SK-N-SH (cell line): ENCODE measurements at places on chromosomes 12 and 14. TPM values are rescaled to one million over a fixed set of nuclear protein-coding genes. Genes with fewer than 3 reads are reported as not detected.

ASCL1 gene
- polyA plus RNA-seq, result 0.21 and 0.28 TPM in 2 replicates

DNA sequence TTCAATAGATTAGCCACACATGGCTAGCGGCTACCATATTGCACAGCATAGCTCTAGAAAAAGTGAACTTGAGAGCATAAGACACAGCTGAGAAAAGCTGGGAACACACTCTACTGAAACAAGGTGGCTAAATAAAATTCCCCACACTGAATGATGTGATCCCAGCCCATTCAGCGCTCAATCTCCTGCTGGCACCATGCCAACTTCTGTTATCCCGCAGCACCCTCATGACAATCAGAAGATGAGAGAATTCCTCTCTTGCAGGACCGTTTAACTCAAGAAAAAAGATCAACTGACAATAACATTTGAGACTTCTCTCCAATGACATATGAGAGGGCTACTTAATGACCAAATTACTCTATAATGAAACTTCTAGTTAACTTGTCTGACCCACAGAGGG lies 115.4 kb downstream of the ADAMTS20 start:
- no peaks in the 10 kb centered on the region for H3K4me1 ChIP-seq
- H3K36me3 ChIP-seq, result no peaks in the 10 kb centered on the region
- no peak overlapping the region for H3K27ac ChIP-seq
- H3K27me3 ChIP-seq, result no peaks in the 10 kb centered on the region
- H3K4me3 ChIP-seq, result no peak overlapping the region
- DNase-seq, result peak; percentile 7

DNA sequence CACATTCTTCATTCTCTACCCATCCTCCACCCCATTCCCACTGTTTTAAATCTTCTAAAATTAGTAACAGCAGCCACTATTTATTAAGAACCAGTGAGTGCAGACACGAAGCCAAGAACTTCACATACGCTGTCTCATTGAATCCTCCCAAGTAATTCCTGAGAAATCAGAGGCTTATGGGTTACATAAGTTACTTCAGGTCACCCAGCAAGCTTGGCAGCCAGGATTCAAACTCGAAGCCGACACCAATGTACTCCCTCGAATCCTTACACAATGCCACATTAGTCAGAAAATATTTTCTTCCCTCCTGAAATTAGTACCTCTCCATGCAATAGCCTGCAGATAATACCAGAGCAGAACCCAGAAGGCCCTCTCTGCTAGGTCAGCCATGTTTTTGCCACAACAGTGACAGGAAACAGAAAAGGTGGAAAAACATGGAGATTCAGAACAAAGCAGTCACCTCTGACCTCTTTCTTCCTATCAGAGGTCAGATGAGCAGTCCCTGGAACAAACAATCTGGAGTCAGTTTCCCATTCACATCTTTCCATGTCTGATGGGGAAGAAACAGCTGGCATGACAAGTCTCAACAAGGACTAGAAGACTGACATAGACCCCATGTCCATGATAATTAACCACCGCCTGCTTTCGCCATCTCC lies 16.4 kb downstream of the NID2 start:
- H3K27me3 ChIP-seq, result no peaks in the 10 kb centered on the region
- peak overlapping the region; percentile 61; the same call in 1 of the 2 replicates for H3K27ac ChIP-seq

CCND2 gene
- polyA plus RNA-seq, result not detected in 2 replicates

DNA sequence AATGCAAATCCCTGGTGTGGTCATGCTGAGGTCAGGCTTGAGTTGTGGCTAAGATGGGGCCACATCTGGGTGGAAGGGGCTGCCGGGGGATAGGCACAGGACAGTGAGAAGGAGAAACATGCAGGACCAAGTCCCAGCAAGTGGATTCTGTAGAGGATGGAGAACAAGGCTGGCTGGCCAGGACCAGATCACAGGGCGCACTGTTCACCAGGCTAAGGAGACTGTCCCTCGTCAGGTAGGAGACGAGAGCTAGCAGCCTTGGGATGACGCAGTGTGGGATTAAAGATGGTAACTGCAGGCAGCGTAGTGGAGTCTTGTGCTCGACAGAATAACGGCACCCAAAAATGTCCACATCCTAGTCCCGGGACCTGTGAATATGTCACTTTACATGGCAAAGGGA lies 336.1 kb downstream of the BCL11B start:
- no peaks in the 10 kb centered on the region; the same call in 1 of the 2 replicates for H3K27me3 ChIP-seq
- no peaks in the 10 kb centered on the region for H3K36me3 ChIP-seq
- H3K4me3 ChIP-seq, result no peak overlapping the region
- H3K27ac ChIP-seq, result no peak overlapping the region
- H3K4me1 ChIP-seq, result no peaks in the 10 kb centered on the region

GRCh38 chr12:27253347-27253746 lies 9.3 kb downstream of the STK38L start:
- H3K27ac ChIP-seq, result no peak overlapping the region
- no peaks in the 10 kb centered on the region for H3K27me3 ChIP-seq
- H3K36me3 ChIP-seq, result peaks cover 8% of the 10 kb centered on the region
- DNase-seq, result no peak
- H3K4me1 ChIP-seq, result peaks cover 3% of the 10 kb centered on the region
- H3K4me3 ChIP-seq, result no peak overlapping the region

DNA sequence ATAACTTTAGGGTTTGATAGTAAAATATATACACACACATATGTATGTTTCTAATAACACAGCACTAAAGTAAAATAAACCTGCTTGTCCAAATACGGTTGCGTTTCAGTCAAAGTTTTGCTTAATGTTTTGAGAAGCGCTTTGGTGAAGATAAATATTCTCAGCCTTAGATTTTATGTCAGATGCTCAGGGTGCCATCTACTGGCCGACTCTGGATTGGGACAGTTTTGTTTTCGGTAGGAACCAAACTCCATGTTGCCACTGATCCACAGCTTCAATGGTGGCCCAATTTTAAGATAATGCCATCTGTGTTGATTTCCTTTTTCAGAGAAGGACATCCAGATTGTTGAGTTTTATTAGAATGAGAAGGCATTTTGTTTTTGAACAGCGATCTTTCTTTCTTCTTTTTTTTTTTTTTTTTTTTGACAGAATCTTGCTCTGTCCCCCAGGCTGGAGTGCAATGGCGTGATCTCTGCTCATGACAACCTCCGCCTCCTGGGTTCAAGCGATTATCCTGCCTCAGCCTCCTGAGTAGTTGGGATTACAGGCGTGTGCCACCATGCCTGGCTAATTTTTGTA lies 43.1 kb downstream of the LLPH start:
- peak overlapping the region; percentile 67; the same call in 1 of the 2 replicates for H3K27ac ChIP-seq
- H3K4me1 ChIP-seq, result no peaks in the 10 kb centered on the region; the same call in none of the 2 replicates
- H3K4me3 ChIP-seq, result no peak overlapping the region; the same call in 1 of the 2 replicates
- H3K36me3 ChIP-seq, result no peaks in the 10 kb centered on the region
- peak; percentile 38 for DNase-seq

- DNase-seq, result no peak
- H3K27me3 ChIP-seq, result no peaks in the 10 kb centered on the region
- peak overlapping the region; percentile 95 for H3K27ac ChIP-seq
- H3K36me3 ChIP-seq, result peaks cover 4% of the 10 kb centered on the region
- no peak overlapping the region for H3K4me3 ChIP-seq
These were observed 100.4 kb downstream of the TMTC3 start for GRCh38 chr12:88242571-88242925.

PRH2 gene
- polyA plus RNA-seq, result not detected in 2 replicates

OR6C65 gene
- not detected in 2 replicates for polyA plus RNA-seq

RBMS2 gene
- polyA plus RNA-seq, result 8.9 and 12.2 TPM in 2 replicates

CD163L1 gene
- polyA plus RNA-seq, result 0.25 and 0.41 TPM in 2 replicates

TMEM229B gene
- 0.16 and 0.26 TPM in 2 replicates for polyA plus RNA-seq

GRCh38 chr12:3744229-3744901 lies 8.5 kb downstream of the CRACR2A start:
- H3K4me3 ChIP-seq, result no peak overlapping the region
- no peaks in the 10 kb centered on the region; the same call in 1 of the 2 replicates for H3K27me3 ChIP-seq
- no peaks in the 10 kb centered on the region for H3K36me3 ChIP-seq
- DNase-seq, result no peak
- no peak overlapping the region for H3K27ac ChIP-seq

DNA sequence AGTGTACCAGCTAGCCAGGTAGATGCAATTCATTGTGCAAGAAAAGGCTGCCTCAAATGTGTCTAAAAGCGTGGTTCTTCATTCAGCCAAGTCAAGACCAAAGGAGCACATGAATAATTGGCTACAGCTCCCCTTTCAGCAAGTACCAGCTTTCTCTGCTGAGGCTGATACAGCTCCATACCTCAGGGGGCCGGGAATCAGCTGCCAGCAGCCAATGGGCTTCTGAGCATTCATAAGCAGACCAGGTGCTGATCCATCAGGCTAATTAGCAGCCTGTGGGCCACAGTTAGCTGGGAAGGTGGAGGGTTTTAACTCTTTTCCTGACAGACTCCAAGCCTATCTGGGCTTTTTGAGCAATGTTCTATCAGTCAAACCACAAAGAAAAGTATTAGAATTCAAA lies 264.7 kb downstream of the APAF1 start:
- no peaks in the 10 kb centered on the region for H3K27me3 ChIP-seq
- no peak overlapping the region for H3K4me3 ChIP-seq
- H3K27ac ChIP-seq, result no peak overlapping the region
- no peaks in the 10 kb centered on the region for H3K36me3 ChIP-seq

GZMB gene
- not detected in 2 replicates for polyA plus RNA-seq

DNA sequence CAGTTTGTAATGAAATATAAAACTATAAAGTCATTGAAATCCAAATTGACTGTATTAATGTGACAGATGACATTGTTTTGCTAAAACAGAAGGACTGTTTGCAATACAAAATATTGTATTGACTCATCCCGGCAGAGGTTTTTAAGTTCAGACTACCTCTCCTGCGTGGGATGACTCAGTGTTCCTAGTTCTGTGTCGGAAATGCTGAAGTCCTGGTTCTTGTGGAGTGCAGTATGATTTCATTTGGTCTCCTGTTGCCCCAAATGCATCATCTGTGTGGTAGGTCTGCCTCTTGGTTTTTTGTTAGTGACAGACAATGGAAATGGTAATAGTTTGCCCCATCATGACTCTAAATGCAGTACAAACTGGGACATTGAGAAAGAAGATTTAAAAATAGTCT lies 27.8 kb downstream of the PELI2 start:
- H3K4me1 ChIP-seq, result no peaks in the 10 kb centered on the region
- no peak for DNase-seq
- no peaks in the 10 kb centered on the region for H3K36me3 ChIP-seq
- no peak overlapping the region for H3K27ac ChIP-seq

C12orf54 gene
- polyA plus RNA-seq, result not detected in 2 replicates

KCNK10 gene
- polyA plus RNA-seq, result not detected in 2 replicates

WNT1 gene
- polyA plus RNA-seq, result not detected in 2 replicates

DNA sequence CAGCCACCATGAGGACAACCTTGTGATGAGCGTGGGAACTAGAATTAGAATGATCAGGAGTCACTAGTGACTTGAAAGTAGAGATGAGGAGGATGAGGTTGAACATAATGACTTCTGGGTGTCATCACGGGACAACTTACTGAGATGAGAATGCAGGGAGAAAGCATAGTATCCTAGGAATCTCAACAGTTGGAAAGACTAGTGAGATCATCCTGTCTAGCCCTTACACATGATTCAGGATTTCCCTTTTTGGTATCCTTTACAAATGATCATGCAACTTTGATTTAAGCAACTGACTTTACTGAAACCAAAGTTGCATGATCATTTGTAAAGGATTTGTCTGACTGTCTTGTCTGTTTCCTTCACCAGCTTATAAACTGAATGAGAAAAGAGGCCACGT lies 51.8 kb upstream of the HIF1A start:
- H3K36me3 ChIP-seq, result no peaks in the 10 kb centered on the region
- no peak for DNase-seq
- no peak overlapping the region for H3K27ac ChIP-seq
- peaks cover 27% of the 10 kb centered on the region for H3K4me1 ChIP-seq

HOXC13 gene
- not detected in 2 replicates for polyA plus RNA-seq

POP5 gene
- 129 and 148 TPM in 2 replicates for polyA plus RNA-seq

NPFF gene
- 0.13 TPM in 1 of 2 replicates, not detected in the other for polyA plus RNA-seq

GRCh38 chr12:62632411-62632918 lies 165.8 kb downstream of the MON2 start:
- no peak overlapping the region for H3K27ac ChIP-seq
- no peaks in the 10 kb centered on the region for H3K36me3 ChIP-seq
- peak; percentile 79 for DNase-seq
- H3K4me3 ChIP-seq, result peak overlapping the region; percentile 55
- H3K27me3 ChIP-seq, result no peaks in the 10 kb centered on the region
- peaks cover 10% of the 10 kb centered on the region for H3K4me1 ChIP-seq

- no peak overlapping the region for H3K4me3 ChIP-seq
- no peaks in the 10 kb centered on the region for H3K36me3 ChIP-seq
- peaks cover 3% of the 10 kb centered on the region; the same call in 1 of the 2 replicates for H3K4me1 ChIP-seq
- no peak overlapping the region for H3K27ac ChIP-seq
- H3K27me3 ChIP-seq, result no peaks in the 10 kb centered on the region; the same call in 1 of the 2 replicates
These were observed 26.4 kb downstream of the KCNK13 start for GRCh38 chr14:90088176-90088575.

- H3K27ac ChIP-seq, result no peak overlapping the region
- H3K36me3 ChIP-seq, result no peaks in the 10 kb centered on the region
- no peak overlapping the region for H3K4me3 ChIP-seq
- DNase-seq, result no peak
- H3K27me3 ChIP-seq, result no peaks in the 10 kb centered on the region
- no peaks in the 10 kb centered on the region for H3K4me1 ChIP-seq
These were observed 22.1 kb upstream of the NINJ2 start for GRCh38 chr12:685388-685787.

DNA sequence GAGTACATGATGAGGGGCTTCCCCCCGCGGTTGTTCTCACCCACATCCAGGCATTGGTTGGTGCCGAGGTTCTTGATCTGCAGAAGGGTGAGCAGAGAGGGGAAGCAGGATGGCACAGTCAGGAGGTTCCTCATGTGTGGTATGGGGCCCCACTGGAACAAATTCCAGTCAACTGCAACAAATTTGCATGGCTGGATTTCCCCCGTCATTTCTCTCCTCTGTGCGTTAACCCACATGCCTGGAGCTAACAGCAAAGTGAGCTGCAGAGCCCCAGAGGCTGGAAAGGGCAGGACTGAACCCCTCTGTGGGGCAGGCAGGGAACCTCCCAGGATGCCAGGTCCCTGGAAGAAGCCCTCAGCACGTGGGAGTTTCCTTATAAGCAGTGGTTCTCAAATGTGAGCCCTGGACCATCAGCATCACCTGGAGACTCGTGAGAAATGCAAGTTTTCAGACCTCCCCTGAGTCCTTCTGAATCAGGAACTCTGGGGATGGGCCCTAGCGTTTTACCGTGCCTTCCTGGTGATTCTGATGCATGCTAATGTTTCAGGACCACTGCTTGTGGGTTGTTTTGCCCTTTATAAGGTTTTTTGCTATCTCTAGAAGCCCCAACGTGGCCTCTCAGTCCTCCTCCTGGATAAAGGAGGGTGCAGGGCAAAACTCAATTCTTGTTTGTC lies 11.0 kb upstream of the CELA1 start:
- H3K4me3 ChIP-seq, result no peak overlapping the region
- H3K36me3 ChIP-seq, result no peaks in the 10 kb centered on the region
- no peaks in the 10 kb centered on the region for H3K27me3 ChIP-seq
- H3K4me1 ChIP-seq, result peaks cover 9% of the 10 kb centered on the region; the same call in 1 of the 2 replicates
- no peak overlapping the region for H3K27ac ChIP-seq
- DNase-seq, result no peak

DNA sequence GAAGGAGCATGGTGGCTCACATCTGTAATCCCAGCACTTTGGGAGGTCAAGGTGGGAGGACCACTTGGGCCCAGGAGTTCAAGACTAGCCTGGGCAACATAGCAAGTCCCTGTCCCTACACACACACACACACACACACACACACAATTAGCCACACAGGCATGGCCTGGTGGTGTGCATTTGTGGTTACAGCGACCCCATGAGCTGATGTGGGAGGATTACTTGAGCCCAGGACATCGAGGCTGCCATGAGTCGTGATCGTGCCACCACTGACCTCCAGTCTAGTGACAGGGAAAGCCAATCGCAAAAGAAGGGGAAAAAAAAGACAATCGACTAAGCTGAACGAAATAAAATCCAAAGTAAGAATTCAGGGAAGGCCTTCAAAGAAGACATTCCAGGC lies 67.9 kb downstream of the TBX3 start:
- no peak overlapping the region for H3K4me3 ChIP-seq
- no peak for DNase-seq
- no peaks in the 10 kb centered on the region for H3K27me3 ChIP-seq
- no peaks in the 10 kb centered on the region for H3K36me3 ChIP-seq
- no peak overlapping the region for H3K27ac ChIP-seq
- no peaks in the 10 kb centered on the region for H3K4me1 ChIP-seq
